ENCODE measurements at places on chromosomes 1 and 21.

DNA sequence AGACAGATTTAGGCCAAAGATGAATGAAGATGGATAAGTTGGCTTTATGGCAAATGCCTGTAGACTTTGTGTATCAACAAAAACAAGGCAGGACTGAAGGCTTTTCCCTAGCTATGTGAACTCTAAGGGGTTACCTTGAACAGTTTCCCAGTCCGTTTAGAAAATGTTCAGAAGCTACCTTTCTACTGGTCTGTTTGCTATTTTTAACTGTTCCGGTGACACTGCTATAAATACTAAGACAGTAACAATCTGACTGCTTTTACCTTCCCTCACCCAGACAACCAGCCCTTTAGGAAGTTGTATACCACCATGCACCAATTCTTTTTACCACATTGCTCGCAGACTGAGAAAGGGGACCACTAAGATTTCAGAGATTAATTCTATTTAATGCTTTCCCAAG, 102.2 kb downstream of the PHTF1 start:
- no peak for DNase-seq

DNA sequence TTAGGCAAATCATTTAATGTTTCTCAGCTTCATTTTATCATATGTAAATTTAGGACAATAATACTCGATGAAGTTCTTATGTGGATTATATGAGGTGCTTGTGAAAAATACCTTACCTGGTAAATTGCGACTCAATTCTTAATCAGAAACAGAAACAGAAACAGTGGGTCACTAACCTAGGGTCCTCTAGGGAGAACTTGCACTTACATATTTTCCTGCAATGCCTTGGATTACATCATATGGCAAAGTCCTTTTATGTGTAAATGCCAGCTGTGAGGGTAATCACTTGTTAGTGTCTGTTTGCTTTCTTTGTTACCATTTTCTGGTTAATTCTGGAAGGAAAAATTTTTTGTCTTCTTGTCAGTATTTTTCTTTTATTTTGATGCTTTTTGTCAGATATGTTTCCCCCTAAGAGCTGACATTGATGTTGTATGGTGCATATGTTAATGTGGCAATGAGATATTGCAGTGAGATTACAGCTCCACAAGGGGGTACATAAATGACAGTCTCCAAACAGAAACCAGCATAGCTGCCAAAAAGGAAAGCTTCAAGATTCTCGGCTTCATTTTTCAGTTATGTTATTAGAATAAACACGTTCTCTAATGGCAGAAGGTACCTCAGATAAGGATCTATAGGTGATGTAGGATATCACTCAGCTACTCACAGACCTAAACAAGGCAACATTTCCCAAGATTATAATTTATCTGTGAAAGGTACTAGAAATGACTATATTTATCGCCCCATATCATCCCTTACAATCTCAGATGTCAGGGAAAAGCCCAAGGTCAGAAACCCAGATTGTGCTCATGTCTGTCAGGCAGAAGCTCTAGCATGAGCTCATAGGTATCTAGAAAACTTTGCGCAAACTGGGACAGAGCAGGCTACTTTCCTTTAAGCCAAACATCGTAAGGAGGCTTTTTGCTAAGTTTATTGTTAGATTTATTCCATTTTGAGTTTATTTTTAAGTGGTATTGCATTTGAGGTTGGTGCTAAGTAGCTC, 119.9 kb downstream of the FASLG start:
- no peak for DNase-seq

- DNase-seq, result no peak
Observed at GRCh38 chr1:99269321-99269720, 5.0 kb downstream of the PLPPR4 start.

DNA sequence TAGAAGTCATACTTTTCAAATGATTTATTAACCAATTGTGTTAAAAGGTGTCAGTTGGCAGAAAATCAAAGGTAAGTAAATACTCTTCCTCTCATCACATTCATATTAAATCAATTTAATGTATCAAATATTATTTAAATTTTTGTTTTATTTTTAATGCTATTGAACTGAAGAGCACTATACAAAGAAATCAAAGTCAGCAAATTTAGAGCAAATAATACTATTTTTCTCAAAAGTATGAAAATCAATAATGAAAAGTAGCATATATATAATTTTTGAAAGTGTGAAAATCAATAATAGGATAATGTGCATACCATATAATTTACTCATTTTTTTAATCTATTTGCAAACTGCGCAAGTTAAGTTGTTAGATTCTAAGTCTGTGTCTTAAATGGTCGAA, 181.0 kb downstream of the SPATA17 start:
- no peak for DNase-seq

GRCh38 chr1:31689854-31690253, 14.0 kb downstream of the COL16A1 start:
- DNase-seq, result peak; percentile 88

GRCh38 chr1:15128520-15129313, 24.8 kb upstream of the TMEM51 start:
- peak; percentile 7 for DNase-seq

- DNase-seq, result no peak
Observed at GRCh38 chr1:201685485-201685884, 143.5 kb upstream of the IPO9 start.

- no peak for DNase-seq
Observed at GRCh38 chr1:7295946-7296345, 475.1 kb upstream of the VAMP3 start.

GRCh38 chr1:222786121-222786520, 28.7 kb upstream of the DISP1 start:
- no peak for DNase-seq

- no peak for DNase-seq
Observed at GRCh38 chr21:42852925-42853570, 26.3 kb downstream of the WDR4 start.

DNA sequence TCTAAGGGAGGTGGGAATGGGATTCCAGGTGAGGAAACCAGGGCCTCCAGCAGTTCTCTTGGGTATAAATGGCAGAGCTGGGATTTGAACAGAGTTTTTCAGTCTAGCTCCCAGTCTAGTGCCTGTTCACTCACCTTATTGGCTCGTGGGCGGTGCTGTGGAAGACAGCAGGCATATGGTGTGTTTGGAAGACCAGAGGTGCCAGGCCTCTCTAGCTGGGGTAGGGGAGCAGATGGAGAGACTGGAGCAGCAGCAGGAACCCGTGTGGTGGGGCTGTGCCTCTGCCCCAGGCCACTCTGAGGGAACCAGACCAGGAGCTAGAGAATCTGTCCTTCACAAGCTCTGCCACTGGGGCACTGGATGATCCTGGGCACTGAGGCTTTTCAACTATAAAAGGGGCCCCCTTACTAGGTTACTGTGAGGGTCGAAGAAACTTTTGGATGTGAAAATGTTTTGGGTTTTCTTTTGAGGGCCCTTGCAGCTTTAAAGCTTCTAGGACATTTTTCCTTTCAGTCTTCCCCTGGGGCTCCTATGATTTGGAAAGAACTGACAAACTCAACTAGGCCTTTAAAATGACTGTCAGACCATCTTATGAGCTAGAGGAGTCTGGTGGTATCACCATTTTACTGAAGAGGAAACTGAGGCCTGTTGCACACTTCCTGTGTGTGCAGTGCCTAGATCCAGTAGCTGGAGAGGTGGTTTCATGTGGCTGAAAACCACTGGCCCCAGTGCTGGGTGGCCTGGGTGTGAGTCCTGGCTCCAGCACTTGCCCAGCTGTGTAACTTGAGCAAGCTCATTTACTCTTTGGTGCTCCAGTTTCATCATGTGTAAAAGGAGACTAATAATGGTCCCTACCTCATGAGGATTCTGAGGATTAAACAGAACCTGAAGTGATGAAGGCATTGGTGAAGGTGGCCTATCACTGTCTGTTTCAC, 6.1 kb downstream of the DMRTB1 start:
- DNase-seq, result no peak

GRCh38 chr1:37817481-37817880, 9.5 kb upstream of the YRDC start:
- no peak for DNase-seq

GRCh38 chr1:51313961-51314777, 16.2 kb downstream of the TTC39A start:
- DNase-seq, result peak; percentile 50

GRCh38 chr1:101137144-101138126, 99.4 kb upstream of the S1PR1 start:
- DNase-seq, result peak; percentile 71

DNA sequence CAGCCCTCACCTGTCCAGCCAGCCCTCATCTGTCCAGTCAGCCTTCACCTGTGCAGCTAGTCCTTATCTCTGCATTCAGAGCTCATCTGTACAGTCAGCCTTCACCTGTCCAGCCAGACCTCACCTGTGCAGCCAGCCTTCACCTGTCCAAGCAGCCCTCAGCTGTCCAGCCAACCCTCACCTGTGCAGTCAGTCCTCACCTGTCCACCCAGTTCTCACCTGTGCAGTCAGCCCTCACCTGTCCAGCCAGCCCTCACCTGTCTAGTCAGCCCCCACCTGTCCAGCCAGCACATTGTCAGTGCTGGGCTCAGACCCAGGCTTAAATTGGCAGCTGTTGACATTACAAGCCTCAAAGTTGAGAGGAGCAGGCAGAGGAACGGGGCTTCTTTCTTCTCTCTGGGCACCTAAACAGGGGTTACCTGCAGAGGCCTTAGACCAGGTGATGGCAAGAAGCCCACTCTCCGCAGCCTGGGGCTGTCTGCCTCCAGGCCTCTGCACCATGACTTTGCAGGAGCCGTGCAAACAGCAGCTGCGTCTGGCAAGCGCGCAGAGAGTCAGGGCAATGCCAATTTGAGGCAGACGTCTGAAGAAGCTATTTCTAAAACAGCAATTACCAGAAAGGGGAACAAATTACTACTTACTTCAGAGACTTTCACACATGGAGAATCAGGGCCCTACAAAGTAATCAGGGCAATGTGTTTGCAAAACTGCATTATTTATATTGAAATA, 506.1 kb downstream of the NPHP4 start:
- DNase-seq, result no peak

DNA sequence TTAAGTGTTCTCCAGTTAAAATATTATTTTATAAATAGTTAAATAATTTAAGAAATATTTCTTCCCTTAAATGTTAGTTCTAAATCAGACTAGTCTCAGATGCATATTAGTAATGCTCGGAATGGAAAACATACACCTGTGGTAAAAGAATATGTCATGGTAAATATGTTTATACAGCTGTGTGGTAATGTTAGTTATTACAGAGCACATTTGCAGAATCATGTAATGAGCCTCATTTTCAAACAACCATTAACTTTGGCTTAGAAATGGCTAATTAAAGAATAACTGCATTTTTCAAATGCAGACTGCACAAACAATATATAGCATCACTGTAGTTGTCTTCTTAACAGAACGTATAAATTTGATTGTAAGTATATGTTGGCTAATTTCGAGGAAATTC, 90.3 kb downstream of the DISP1 start:
- DNase-seq, result no peak

DNA sequence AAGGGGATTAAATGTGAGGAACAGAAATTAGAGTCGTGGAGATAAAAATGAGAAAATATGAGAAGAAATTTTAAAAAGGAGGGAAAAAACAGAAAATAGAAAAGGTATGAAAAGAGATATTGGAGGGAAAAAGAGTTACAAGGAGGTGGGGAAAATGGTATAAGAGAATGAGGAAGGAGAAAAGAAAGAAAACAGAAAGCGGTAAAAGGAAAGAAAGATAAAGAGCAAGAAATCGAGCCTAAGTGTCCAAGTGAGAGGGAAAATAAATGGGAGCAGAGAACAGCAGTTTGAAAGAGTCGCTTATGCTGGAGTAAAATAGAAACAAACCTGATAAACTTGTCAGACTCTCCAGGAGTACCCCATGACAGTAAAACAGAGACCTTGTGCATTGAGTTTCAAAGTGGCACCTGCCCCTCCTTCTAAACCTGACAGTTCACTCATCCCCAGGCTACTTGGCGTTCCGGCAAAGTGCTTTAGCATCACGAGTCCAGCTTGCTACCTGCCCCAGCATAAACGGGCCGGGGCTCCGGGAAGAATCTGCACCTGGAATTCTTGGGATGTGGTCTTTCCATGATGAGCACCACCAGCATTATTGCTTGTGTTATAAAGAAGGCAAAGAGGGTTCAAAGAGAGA, 585 bp downstream of the NEGR1 start:
- DNase-seq, result no peak

DNA sequence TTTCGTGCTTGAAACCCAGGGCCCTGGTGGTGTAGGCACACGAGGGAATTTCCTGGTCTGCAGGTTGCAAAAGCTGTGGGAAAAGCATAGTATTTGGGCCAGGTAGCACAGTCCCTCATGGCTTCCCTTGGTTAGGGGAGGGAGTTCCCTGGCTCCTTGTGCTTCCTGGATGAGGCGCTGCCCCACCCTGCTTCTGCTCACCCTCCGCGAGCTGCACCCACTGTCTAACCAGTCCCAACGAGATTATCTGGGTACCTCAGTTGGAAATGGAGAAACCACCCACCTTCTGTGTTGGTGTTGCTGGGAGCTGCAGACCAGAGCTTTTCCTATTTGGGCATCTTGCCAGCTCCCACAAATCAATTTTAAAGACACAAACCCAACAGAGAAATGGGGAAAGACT, 183.0 kb downstream of the PHTF1 start:
- DNase-seq, result no peak

- DNase-seq, result no peak
Observed at GRCh38 chr1:23529146-23530086, 1.6 kb downstream of the E2F2 start.

DNA sequence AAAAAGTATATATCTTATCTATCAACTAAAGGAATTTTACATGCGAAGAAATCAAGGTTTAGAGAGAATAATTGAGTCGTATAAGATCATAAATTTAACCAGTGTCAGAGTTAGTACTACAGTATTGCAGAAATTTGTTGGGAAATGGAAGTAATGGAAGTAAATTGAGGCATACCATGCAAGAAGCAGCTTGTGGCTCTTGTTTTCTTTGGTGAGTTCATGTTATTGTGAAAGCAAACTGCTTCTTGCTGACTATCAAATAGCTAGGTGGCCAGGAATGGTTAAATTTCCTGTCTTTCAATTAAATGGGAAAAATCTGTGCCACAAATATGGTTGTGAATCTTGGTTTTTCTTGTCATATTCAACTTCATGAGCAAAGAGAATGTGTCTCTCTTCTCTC, 652.7 kb downstream of the LMO4 start:
- DNase-seq, result no peak

GRCh38 chr1:207205614-207206061, 101.6 kb downstream of the C4BPA start:
- no peak for DNase-seq

Measured in GM04503 (cell line).